Esophagus muscularis mucosa (tissue), 4 donors: ENCODE measurements at places on chromosomes 16 and 17.

DNA sequence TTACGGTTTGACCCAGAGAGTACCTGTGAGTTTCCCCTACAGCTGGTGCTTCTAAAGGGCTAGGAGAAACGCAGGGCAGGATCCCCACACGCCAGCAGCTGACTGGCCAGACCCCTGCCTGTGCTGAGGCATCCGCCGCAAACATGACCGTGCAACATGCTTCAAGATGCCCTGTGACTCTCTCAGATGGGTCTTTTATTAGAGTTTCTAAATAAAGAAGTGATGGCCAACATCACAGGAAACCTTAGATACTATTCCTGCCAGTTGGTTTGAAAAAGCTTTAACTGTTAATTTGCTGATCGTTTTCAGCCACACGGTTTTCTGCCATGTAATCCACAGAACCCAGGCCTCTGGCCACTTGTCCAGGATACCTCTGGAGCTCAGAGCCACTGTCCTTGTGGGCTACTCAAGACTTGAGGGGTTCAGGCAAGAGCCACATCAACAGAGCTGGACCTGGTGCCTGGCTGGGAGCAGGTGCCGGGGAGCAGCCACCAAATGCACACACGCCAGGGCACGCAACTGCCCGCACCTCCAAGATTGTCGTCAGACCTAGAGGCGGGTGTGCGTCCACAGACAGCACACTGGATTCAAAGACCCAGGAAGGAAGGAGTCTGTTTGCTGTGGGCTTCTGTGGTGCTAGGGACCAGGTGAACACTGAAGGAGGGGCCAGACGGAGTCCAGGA, 118.4 kb downstream of the ZNF778 start:
- DNase-seq, result no peak

DNA sequence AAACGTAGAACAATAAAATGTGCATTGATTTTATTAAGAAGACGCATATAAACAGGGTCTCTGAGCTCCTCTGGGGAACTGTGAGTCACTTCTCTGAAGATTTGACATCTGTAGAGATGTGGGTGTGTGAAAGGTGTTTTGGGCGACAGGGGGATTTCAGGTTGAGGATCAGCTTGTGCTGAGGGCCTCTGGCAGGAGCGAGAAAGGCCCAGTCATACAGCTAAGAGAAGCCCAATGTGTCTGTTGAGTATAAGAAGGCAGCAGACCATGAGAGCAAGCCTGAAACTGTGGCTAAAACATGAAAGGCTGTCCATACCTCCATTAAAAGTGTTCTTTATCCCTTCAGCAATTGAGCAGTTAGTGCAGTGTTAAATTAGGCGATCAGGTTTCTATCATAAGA, 406.5 kb upstream of the MON1B start:
- DNase-seq, result no peak

GRCh38 chr16:86984343-86984742, 332.8 kb downstream of the C16orf95 start:
- no peak for DNase-seq

DNA sequence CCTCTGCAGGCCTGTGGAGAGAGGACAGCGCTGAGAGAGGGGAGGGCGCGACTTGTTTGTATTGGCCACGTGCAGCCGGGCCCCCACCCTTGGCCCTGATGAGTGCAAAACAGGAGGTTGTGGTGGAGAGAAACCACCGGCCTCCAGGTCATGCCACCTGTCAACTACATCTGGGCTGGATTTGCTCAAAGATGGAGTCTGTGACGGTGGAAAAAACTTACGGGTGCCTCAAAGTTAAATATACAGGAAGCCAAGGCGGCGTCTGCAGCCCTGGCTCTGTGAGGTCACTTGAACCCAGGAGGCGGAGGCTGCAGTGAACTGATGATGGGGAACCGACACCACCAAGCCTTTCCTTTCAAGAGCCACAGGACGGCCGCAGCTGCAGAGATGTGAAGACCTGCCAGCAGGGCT, 15.7 kb downstream of the C16orf74 start:
- DNase-seq, result no peak

DNA sequence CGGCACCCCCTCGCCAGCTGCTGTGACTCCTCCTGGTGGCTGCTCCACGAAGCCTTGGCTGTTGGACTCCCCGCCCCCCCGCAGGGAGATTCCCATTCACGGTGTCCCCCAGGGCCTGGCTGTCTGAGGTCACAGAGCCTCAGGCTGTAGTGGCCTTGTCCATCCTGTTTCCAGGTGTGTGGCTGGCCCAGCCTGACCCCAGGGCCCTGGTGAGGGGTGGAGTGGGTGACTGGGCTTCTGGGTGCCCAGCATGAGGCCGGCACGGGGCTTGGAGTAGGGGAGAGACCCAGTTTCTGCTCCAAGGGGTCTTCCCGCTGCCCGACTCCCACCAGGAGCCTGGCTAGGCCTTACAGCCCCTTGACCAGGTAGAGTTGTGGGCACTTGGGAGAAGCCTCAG, 10.4 kb downstream of the PRSS27 start:
- DNase-seq, result no peak

GRCh38 chr16:66490774-66491715, 58.9 kb downstream of the TK2 start:
- no peak for DNase-seq

DNA sequence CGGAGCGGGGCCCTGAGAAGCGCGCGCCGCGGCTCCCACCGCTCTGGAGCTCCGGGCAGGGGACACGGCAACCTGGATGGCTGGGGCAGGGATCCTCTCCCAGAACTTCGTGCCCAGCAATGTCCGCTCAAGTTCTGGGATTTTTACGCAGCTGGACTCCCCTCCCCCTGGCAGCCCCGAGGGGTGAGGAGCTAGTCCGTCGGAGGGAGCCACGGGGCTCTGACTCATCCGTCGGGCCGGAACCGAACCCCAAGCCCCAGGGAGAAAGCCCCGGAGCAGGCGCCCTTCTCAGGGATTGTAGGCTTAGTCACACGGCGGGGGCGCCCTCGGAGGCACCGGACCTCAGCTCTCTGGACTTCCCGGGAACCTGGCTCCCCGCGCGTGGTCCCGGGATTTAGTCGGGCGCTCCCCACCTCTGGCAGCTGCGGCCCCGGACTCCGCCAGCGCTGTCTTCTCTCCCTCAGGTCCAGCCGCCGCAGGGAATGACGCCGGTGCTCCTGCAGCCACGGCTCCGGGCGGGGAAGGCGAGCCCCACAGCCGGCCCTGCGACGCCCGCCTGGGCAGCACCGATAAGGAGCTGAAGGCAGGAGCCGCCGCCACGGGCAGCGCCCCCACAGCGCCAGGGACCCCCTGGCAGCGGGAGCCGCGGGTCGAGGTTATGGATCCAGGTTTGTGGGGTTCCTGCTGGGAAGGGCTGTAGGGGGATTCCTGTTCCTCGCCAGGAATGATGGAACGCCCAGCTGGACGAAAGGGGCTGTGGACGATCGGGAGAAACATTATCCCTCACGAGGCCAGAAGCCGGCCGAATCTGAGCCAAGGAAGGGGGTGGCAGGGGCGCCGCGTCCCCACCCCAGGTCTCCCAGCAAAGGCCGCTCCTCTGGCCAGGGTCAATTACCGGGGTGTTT, 830 bp downstream of the SPHK1 start:
- DNase-seq, result no peak

DNA sequence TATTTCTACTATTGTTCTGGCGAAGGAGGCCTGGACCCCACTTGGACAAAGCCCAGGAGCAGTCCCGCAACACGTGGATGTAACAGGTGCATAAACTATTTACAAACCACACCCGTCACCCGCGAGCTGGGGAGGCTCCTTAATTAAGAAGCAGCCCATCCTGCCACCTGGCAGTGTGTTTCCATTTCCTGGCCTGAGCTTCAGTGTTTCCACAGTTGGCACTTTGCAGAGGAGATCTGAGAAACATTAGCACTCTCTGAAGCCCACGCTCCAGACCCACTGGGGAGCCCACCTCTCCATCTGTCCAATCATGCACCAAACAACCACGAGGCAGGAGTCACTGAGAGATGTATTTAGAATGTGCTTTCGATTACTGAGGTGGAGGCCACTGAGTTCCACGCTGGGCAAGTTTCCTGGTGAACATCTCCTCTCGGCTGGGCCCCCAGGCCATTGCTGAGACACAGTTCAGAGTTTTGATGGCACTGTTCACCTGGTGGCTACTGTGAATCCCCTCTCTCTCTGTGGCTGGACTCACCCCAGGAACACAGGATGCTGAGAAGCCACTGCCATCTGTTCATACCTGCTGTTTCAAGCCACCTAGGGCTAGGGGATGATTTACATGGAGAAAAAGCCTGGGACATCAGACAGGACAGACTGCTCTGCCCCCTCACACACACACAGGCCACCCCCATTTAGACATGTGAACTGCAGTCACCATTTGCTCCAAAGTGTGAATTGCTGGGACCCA, 129.1 kb downstream of the AIPL1 start:
- DNase-seq, result no peak

DNA sequence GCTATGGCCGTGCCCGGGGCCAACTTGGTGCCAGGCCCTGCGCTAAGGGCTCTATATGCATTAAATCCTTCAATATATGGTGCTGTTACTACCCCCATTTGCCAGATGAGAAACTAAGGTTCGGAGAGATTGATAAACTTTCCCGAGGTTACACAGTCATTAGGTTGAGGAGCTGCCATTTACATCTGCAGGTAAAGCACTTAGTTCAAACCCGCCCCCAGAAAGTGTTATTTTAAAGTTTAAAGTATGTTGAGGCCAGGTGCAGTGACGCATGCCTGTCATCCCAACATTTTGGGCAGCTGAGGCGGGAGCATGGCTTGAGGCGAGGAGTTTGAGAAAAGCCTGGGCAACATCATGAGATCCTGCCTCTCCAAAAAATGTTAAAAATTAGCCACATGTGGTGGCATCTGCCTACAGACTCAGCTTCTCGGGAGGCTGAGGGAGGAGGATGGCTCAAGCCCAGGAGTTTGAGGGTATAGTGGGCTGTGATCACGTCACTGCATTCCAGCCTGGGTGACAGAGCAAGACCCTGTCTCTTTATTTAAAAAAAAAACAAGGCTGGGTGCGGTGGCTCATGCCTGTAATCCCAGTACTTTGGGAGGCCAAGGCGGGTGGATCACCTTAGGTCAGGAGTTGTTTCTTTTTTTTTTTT, 264.7 kb downstream of the PARN start:
- no peak for DNase-seq
